ENCODE measurements at places on chromosomes 7 and 10.

GRCh38 chr10:104267721-104268404, 1.1 kb upstream of the GSTO2 start:
- DNase-seq: peak; percentile 41

DNA sequence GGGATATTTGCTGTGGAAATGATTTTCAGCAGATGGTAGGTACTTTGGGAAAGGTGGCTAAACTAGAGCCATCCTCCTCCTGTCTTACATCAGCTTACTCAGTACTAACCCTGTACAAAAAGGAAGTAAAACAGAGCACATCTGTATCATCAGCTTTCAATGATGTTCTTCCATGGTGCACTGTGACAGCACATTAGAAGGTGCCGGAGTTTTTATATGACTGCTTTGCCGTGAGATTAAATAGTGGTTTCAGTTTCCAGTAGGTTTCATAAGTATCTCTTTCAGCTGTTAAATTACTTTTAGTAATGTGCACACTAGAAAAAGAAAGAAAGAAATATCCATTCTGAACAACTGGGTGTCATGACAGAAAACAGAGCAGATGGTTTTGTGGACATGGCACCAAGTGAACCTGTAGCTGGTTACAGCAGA, 86.5 kb downstream of the ARID5B start:
- peak; percentile 35 for DNase-seq

DNA sequence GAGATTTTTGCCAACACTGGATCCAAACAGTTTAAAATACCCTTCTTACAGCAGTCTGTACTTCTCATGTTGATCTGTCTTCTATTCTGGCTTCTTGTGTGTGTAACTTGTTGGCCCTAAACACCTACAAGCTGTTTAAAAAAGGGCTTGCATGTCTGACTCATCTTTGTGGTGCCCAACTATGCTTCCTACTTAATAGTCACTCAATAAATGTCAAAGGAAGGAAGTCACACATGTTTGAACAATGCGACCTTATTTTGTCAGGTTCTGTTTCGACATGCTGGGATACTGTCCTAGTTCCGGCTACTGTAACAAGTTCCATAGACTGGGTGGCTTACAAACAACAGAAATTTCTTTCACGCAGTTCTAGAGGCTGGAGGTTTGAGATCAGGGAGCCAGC, 9.4 kb upstream of the GRK5 start:
- DNase-seq: no peak

- peak; percentile 79 for DNase-seq
Observed at GRCh38 chr7:51162724-51163329, 153.8 kb downstream of the COBL start.

- no peak for DNase-seq
Observed at GRCh38 chr7:108581655-108582491, 12.2 kb downstream of the DNAJB9 start.

DNA sequence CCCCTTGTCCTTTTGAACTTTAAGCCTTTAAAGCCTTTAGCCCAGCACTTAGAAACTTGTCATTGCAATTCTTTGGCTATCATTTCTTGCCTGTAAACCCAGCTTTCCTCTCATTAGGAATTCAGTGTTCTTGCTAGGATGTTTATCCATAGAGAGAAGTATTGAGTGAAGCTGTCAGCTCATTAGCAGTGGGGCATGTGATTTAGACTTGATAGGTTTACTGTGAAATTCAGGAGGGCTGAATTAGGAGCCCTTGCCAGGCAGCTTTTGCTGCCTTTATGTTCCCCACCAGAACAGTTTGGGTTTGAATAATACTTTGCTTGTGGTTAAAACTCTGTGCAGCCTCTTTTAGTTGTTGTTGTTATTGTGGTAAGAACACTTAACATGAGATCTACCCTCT, 39.5 kb downstream of the LHFPL3 start:
- DNase-seq: no peak

DNA sequence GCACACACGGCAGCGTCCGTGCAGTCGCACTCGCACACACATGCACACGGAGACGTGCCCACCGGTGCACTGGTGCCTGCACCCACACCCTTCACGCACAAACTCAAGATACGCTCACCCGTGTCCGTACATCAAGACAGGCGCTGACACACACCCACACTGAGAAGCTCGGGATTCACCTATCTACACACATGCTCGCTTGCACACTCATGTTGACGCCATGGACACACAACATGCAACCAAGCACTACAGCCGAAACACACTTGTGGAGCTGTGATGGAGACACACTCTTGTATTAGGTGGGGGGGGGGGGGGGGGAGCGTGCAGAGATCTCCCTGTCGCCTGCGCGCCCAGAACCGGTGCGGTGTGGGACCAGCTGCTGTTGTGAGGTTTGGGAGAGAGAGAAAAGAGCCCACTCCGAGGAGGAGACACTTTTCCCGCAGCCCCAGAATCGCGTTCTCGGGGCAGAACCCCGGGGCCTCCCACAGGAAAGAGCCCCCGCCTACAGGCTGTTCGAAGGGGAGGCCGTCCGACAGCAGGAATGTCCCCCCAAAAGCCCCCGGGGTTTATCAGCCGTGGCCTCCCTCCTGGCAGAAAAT, 605 bp upstream of the NFKB2 start:
- DNase-seq: peak; percentile 69

DNA sequence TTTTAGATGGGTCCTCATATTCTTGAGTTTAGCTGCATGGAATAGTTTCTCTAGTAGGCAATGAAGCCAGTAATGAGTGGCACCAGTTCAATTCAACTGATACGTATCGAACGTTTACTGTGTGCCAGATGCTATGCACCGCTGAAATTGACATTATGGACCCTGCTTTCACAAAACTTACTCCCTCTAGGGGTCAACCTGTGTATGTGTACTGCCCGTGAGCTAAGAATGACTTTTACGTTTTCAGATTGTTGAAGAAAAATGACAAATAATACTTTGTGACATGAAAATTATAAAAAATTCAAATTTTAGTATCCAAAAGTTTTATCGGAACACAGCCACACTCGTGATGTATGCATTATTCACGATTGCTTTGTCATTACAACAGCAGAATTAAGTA, 95.5 kb downstream of the ZMYND11 start:
- no peak for DNase-seq

- no peak for DNase-seq
Observed at GRCh38 chr7:64656489-64656888, 9.4 kb upstream of the ZNF107 start.

DNA sequence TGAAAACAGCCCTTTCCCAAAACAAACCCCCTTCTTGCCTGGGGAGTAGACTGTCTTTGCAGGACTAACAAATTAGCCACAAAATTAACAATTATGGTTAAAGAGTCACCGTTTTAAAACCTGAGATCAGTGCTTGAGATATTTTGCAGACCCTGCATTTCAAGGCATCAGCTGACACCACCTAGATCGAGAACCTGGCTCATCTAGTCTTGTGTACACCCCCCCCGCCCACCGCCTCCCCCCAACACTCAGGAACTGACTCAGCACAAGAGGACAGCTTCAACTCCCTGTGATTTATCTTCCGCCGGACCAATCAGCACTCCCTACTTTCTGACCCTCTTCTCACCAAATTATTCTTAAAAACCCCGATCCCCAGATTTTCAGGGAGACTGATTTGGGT, 737.1 kb downstream of the PHTF2 start:
- DNase-seq: no peak

- no peak for DNase-seq
Observed at GRCh38 chr10:78688901-78689583, 379.7 kb upstream of the ZMIZ1 start.

- DNase-seq: no peak
Observed at GRCh38 chr10:45495438-45496152, 121.6 kb downstream of the ALOX5 start.

DNA sequence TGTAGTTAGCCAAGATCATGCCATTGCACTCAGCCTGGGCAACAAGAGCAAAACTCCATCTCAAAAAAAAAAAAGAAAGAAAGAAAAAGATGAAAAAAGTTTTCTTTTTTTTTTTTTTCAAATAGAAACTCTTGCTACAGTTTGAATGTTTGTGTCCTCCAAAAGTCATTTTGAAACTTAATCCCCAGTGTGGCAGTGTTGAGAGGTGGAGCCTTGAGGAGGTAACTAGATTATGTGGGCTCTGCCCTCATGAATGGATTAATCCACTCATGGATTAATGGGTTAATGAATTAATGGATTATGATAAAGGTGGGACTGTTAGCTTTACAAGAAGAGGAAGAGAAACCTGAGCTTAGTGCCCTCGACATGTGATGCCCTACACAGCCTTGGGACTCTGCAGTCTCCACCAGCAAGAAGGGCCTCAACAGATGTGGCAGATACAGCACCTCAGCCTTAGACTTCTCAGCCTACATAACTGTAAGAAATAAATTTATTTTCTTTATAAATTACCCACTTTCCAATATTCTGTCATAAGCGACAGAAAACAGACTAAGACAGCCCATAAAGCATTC, 25.1 kb downstream of the CPEB3 start:
- no peak for DNase-seq

DNA sequence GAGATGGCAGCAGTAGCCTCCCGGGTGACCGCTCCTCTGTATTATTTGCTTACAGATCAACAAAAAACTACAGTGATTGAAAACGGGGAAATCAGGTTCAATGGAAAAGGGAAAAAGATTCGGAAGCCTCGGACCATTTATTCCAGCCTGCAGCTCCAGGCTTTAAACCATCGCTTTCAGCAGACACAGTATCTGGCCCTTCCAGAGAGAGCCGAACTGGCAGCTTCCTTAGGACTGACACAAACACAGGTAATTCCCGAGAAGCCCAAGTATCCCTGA, 2.2 kb downstream of the DLX6 start:
- DNase-seq: no peak

- no peak for DNase-seq
Observed at GRCh38 chr7:103113164-103113563, 35.7 kb downstream of the NAPEPLD start.

GRCh38 chr7:43112941-43113621, 634 bp downstream of the HECW1 start:
- DNase-seq: no peak

GRCh38 chr10:66723608-66724400, 202.0 kb upstream of the LRRTM3 start:
- DNase-seq: no peak

DNA sequence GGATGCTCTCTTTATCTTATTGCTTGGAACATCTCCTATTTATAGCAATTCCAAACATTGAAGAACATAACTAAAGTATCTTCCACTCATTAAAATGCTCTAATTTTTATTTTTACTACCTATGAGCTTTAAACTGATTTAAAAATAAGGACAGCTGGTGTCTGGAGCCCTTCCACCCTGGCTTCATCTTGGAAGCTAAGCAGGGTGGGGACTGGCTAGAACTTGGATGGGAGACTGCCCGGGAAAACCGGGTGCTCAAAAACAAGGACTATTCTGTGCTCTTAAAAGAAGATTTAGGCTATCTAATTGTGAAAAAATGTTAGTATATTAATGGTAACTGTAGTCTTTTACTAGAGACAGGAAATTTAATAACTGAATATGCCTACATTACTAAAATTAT, 69.2 kb downstream of the ARMC3 start:
- DNase-seq: no peak

GRCh38 chr10:78028438-78029268, 662 bp downstream of the POLR3A start:
- peak; percentile 37 for DNase-seq

GRCh38 chr7:122299624-122300210, 4.8 kb downstream of the FEZF1 start:
- no peak for DNase-seq

DNA sequence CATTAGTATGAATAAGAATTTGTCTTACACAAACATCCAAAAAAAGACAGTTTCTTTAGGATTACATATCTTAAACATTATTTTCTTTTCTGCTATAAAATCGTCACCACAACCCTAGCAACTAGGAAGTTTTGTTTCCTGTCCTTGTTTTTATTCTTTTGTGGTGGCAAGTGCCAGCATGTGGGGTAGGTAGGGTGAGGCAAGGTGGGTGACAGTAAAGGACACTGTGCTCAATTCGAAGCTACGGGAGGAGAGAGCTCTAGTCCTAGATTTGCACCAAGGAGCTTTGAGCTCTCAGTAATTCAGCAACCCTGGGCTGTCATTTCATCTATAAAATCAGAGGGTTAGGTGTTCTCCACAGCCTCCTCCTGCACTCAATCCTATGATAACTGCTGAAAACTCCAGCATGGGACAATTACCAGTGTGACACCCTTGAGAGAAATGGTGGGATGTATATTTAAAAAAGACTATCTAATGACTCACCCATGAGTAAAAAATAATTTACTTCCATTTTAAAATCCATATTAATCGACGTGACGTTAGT, 187.1 kb downstream of the FAM107B start:
- no peak for DNase-seq

GRCh38 chr7:137975221-137975620, 26.7 kb downstream of the CREB3L2 start:
- DNase-seq: no peak

GRCh38 chr7:106767498-106768323, 97.4 kb upstream of the PIK3CG start:
- no peak for DNase-seq
